Thoracic aorta endothelial cell (primary cell): ENCODE measurements at places on chromosomes 13 and 19. TPM values are rescaled to one million over a fixed set of nuclear protein-coding genes. Genes with fewer than 3 reads are reported as not detected.

FXYD1 gene
- not detected in 2 replicates for total RNA-seq

PIK3R2 gene
- total RNA-seq: 6.8 and 7.5 TPM in 2 replicates

KLHL26 gene
- 3.5 and 4.5 TPM in 2 replicates for total RNA-seq

NLRP7 gene
- total RNA-seq: under 0.01 TPM in 1 of 2 replicates, not detected in the other

BEST2 gene
- not detected in 2 replicates for total RNA-seq

ATP1A3 gene
- 0.07 and 0.13 TPM in 2 replicates for total RNA-seq

FBXO27 gene
- 1.7 and 2.4 TPM in 2 replicates for total RNA-seq

CD320 gene
- total RNA-seq: 60.9 and 77.8 TPM in 2 replicates

ZNF543 gene
- 9.5 and 10.4 TPM in 2 replicates for total RNA-seq

IGFL3 gene
- total RNA-seq: not detected in 2 replicates

AP1M2 gene
- total RNA-seq: not detected in 2 replicates

TYK2 gene
- total RNA-seq: 76.1 and 76.9 TPM in 2 replicates

F7 gene
- total RNA-seq: not detected in 2 replicates

OR7C1 gene
- total RNA-seq: not detected in 2 replicates
